ENCODE measurements at places on chromosomes 4 and X.

GRCh38 chr4:127203562-127204200 lies 429.1 kb upstream of the INTU start:
- no peak overlapping the region for H3K27ac ChIP-seq
- H3K27me3 ChIP-seq = no peaks in the 10 kb centered on the region
- H3K4me3 ChIP-seq = no peak overlapping the region

DNA sequence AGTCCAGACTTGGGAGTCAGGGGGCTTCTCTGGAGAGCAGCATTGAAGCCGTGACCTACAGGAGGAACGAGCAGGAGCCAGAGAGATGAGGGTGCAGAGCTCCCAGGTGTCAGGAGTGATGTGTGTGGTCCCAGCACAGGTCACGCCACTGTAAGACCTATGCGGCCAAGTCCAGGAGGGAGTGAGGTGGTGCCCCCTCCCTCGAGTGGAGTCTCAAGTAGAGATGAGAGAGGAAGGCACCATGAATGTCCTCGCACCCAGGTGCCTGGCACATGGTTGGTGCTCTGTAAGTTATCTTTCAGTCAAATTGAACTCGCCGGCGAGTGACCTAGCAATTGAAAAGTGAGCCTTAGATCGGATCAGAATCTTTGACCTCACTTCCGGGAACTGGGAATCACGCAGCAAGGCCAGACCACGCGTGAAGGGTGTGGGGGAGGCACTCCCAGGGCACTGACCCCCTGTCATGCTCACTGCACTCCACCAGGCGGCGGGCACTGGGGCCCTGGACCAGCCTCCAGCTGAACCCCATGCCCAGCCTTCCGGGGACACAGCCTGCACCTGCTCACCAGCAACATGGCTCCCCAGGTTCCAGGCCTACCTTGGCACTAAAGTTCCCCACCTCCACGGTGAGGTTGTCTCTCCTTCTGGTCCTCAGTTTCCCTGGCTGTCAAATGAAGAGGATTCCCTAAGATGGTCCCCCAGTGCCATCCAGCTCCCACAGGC lies 127.4 kb downstream of the HMX1 start:
- no peaks in the 10 kb centered on the region for H3K27me3 ChIP-seq
- no peak overlapping the region for H3K27ac ChIP-seq

GRCh38 chrX:9997041-9997440 lies 29.9 kb downstream of the CLDN34 start:
- H3K36me3 ChIP-seq = no peaks in the 10 kb centered on the region
- H3K27ac ChIP-seq = peak overlapping the region; percentile 50
- H3K4me3 ChIP-seq = no peak overlapping the region
- H3K4me1 ChIP-seq = peaks cover 7% of the 10 kb centered on the region
- H3K27me3 ChIP-seq = no peaks in the 10 kb centered on the region

- no peak overlapping the region for H3K27ac ChIP-seq
- H3K27me3 ChIP-seq = no peaks in the 10 kb centered on the region
- no peak for DNase-seq
- no peaks in the 10 kb centered on the region for H3K36me3 ChIP-seq
- no peak overlapping the region for H3K4me3 ChIP-seq
Measured at GRCh38 chr4:139329665-139330200, 27.5 kb upstream of the NDUFC1 start.

- no peak overlapping the region for H3K4me3 ChIP-seq
- DNase-seq = no peak
- H3K4me1 ChIP-seq = peaks cover 17% of the 10 kb centered on the region
Measured at GRCh38 chr4:28225689-28226353, 1365.2 kb downstream of the STIM2 start.

GRCh38 chrX:15983034-15983433 lies 128.4 kb upstream of the AP1S2 start:
- no peaks in the 10 kb centered on the region for H3K36me3 ChIP-seq
- no peak overlapping the region for H3K27ac ChIP-seq
- DNase-seq = no peak
- no peaks in the 10 kb centered on the region for H3K27me3 ChIP-seq
- no peaks in the 10 kb centered on the region for H3K4me1 ChIP-seq

DNA sequence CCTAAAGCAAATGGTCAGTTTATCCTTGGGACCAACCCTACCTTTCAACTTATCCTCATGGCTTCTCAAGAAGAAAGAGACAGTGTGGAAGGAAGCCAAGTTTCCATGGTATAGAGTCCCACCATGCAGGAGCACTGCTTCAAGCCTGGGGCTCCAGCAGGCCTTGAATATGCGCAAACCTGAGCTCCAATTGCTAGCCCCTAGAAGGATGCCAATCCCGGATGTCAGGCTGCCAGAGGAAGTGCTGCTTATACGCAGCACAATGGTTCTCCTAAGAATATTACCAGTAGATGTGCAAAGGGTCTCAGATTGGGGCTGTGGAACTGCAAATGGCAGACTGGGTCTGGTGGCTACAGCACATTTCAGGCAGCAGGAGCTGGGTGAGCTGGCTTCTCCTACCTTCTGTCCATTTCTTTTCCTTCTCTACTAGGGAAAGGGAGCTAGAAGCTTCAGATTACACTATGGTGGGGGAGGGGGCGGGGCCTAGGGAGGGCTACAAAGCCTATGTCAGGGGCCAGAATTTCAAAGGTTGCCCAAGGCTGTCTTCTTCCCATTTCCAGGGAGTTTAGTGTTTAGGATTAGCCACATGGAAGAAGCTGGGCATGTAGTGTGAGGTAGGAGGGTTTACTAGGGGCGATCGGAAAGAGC lies 40.7 kb upstream of the CITED1 start:
- no peak overlapping the region for H3K4me3 ChIP-seq
- H3K4me1 ChIP-seq = no peaks in the 10 kb centered on the region
- no peak for DNase-seq
- H3K27me3 ChIP-seq = no peaks in the 10 kb centered on the region
- no peak overlapping the region for H3K27ac ChIP-seq

DNA sequence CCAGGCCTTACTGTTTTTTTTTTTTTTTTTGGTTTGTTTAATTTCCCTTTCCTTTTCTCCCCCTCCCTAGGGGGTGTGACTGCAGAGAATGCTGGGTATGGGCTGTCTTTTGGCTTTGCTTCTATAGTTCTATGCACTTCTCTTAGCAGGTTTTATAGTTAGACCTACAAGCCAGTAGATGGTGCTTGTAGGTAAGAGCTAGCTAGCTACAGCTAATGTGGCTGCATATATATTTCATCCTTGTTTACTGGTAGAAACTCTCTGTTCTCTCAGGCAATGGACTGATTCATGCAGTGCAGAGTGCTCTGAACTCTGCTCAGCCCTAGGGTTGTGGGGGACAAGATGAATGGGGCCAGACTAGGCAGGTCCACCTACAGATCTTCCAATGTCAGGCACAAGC lies 246.4 kb downstream of the SH2D1A start:
- H3K4me3 ChIP-seq = no peak overlapping the region
- no peak overlapping the region for H3K27ac ChIP-seq
- DNase-seq = no peak
- H3K36me3 ChIP-seq = no peaks in the 10 kb centered on the region
- H3K4me1 ChIP-seq = no peaks in the 10 kb centered on the region
- H3K27me3 ChIP-seq = no peaks in the 10 kb centered on the region

DNA sequence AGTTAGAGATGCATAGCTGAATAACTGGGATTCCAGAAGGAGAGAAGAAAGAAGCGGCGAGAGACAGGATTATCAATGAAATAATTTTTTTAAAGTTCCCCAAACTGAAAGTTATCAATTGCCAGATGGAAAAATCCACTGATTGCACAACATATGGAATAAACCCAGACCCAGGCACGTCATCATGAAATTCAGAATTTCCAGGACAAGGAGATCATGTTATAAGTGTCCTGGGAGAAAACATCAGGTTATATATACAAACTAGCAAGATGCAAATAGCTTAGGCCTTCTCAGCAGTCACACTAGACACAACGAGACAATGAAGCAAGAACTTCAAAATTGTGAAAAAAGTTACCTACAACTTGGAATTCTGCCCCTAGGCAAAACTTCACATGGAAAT lies 200.0 kb downstream of the PALLD start:
- H3K27ac ChIP-seq = no peak overlapping the region
- H3K4me1 ChIP-seq = peaks cover 6% of the 10 kb centered on the region
- no peak overlapping the region for H3K4me3 ChIP-seq
- H3K36me3 ChIP-seq = no peaks in the 10 kb centered on the region
- DNase-seq = no peak
- H3K27me3 ChIP-seq = no peaks in the 10 kb centered on the region

- no peaks in the 10 kb centered on the region for H3K36me3 ChIP-seq
- H3K4me3 ChIP-seq = no peak overlapping the region
- no peak for DNase-seq
- H3K27me3 ChIP-seq = no peaks in the 10 kb centered on the region
Measured at GRCh38 chrX:135649029-135649428, 64.4 kb upstream of the CT45A1 start.

DNA sequence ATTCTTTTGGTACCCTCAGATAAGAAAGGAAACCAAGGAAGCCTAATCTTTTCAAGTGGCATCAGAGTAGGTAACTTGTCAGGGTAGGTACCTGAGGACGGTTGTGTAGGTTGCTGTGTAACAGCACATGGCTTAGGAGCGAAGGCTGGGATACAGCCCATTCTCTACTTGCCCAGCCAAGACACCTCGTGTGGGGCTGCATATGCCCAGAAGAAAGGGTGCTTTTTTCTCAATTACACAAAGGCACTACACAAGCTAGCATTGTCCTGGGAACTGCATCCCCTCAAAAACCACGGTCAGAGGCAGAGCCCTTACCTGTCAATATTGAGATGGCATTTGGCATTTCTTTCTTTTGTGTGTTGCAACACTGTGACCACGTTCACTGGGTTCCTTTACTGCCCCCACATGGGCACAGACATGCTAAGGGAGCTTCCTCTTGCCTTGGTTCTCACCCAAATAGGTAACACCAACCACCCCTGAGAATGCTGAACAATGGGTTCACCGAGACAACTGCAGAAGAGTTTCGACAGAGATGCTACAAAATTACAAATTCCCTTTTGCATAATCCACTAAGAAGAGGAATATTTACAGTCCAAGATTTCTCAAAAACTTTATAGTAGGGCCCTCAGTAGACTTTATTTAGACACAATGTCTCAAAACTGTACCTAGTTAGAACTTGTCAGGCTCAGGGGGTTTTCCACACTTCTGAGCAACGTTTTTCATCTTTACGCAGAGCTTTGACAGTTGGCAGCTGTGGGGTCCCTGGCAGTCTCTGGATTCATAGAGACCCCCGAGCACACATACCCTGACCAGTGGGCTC lies 35.8 kb upstream of the TNIP3 start:
- no peak for DNase-seq
- H3K36me3 ChIP-seq = no peaks in the 10 kb centered on the region
- H3K27me3 ChIP-seq = no peaks in the 10 kb centered on the region
- no peaks in the 10 kb centered on the region for H3K4me1 ChIP-seq
- no peak overlapping the region for H3K4me3 ChIP-seq
- no peak overlapping the region for H3K27ac ChIP-seq

DNA sequence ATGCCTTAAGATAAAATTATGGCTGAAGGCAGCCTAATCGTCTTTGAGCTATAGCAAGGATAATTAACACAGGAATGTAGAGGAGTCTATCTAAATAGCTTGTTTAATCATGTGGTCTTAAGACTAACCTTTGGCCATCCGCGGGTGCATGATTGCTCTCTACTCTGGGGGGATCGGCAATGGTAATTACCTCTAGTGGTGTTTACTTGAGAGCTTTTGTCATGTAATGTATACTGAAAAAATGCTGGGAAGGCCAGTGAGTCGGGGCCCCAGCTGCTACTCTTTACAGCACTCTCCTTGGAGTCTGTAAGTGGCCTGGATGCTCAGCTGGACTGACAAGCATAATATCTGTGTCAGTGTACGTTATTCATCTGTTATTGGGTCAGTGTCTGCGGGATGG lies 65.5 kb upstream of the GNPDA2 start:
- DNase-seq = no peak
- no peak overlapping the region for H3K4me3 ChIP-seq
- no peak overlapping the region for H3K27ac ChIP-seq
- no peaks in the 10 kb centered on the region for H3K4me1 ChIP-seq

DNA sequence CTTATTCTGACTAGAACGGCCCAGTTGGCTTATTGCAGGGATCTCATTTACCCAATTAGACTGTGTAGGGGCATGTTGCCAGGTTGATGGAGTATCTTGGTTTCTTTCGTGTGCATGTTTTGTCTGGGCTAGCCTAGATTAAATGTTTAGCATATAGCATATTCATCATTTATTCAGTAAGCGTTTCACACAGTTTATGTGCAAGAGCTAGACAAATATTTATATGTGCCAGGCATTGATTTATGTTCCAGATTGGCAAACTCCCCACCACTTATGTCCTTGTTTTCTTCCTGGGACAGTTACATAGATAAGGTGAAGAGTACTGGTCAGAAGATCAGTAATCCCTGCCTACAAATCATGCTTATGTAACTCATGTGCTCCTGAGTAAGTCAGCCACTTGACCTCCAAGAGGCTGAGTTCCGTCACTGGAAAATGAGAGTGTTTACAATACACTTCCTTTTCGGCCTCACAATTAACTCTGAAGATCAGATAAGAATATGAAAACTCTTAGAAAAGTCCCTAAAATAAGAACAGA lies 57.2 kb downstream of the RUFY3 start:
- H3K36me3 ChIP-seq = no peaks in the 10 kb centered on the region
- H3K27ac ChIP-seq = no peak overlapping the region
- H3K4me3 ChIP-seq = no peak overlapping the region
- H3K27me3 ChIP-seq = no peaks in the 10 kb centered on the region
- DNase-seq = no peak
- no peaks in the 10 kb centered on the region for H3K4me1 ChIP-seq

- no peaks in the 10 kb centered on the region for H3K36me3 ChIP-seq
- no peaks in the 10 kb centered on the region for H3K27me3 ChIP-seq
- H3K27ac ChIP-seq = peak within 1 kb of the TSS; percentile 100
- peak; percentile 87 for DNase-seq
- H3K4me3 ChIP-seq = peak within 1 kb of the TSS; percentile 78
Measured at GRCh38 chrX:123961268-123962005, at the start of gene STAG2. Gene STAG2 (plus strand): TSS chrX:123961706. CDS start chrX:124022628, 60,922 bp downstream.

DNA sequence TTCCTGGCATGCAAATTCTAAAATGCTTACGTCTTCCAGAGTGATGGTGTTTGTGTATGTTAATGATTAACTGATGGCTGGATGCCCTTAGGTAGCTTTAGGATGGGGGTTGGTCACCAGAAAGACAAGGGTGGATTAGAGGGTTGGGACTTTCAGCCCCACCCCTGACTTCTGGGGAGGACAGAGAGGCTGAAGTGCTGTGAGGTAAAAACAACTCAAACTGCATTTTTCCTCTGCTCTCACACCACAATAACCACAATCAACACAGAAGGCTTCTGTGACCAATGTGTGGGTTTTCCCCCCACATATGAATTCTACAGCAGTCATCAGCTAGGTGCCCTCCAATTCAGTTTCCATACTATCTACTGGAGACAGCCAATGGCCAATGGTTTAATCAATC lies 18.7 kb upstream of the DDIT4L start:
- H3K27me3 ChIP-seq = no peaks in the 10 kb centered on the region
- no peaks in the 10 kb centered on the region for H3K4me1 ChIP-seq
- no peak overlapping the region for H3K27ac ChIP-seq
- DNase-seq = no peak

DNA sequence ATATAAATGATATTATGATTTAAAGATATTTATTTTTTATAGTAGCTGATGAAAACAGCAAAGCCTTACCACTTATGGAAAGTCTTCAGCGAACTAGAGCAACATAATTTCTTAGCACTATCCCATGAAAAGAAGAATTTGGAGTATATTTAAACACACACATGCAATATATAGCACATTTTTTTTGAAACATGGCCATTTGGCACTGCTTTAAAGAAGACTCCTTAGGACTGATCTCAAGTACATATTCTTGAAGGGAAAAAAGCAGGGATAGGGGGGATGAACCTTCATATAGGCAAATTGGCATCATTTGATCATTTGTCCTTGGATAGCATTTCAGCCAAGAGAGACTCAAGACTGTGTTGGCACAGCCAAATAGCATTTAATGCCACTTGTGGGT lies 193.3 kb downstream of the ANKRD50 start:
- peaks cover 4% of the 10 kb centered on the region for H3K4me1 ChIP-seq
